ENCODE measurements at places on chromosomes 3 and 15.
A peak's percentile ranks its signal among the peaks of the same experiment; 100 is the strongest.

DNA sequence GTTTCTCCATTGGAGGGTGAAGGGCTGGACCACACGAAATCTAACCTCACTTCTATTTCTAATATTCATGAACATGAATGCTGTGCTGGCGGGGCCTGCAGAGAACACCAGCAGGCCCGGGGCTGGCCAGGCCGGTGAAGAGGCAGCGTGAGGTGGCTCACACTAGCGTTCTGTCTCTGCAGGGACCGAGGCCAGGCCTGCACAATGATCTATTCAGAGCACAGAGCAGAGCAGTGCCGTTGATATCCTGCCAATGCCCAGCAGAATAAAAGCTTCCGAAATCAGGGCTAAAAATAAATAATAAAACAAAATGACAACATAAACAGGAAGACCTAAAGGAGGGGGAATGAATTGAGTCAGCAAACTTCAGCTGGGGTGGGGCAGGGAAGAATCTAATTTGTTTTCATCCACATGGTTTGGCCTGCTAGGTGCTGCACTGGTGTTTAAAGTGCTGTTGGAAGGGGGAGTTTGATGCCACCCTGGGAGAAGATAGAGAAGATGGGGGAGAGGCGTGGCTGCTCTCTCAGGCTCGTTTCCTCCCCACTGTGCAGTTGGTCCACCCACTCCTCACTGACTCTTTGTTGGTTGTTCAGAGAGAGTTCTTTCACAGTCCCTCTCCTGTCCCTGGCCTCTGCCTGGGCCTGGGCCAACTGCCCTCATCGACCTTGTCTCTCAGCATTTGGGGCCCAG, 837.1 kb downstream of the AGBL1 start:
- DNase-seq: no peak

DNA sequence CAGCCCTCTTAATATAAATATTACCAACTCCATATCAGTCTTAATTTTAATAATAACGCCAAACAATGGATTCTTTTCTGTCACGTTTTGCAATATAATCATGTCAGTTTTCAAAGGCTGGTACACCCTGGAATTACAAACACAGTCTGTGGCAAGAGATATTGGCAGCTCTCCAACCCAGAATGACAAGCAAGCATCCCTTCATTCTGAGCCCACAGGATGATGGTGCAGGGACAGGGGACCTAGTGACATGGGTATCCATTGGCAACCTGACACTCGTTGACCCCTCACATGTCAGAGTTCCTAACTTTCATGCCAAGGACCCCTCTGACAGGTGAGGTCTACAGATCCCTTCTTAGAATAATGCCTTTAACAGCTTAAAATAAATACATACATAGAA, 154.5 kb upstream of the TSC22D2 start:
- peak; percentile 43 for DNase-seq

DNA sequence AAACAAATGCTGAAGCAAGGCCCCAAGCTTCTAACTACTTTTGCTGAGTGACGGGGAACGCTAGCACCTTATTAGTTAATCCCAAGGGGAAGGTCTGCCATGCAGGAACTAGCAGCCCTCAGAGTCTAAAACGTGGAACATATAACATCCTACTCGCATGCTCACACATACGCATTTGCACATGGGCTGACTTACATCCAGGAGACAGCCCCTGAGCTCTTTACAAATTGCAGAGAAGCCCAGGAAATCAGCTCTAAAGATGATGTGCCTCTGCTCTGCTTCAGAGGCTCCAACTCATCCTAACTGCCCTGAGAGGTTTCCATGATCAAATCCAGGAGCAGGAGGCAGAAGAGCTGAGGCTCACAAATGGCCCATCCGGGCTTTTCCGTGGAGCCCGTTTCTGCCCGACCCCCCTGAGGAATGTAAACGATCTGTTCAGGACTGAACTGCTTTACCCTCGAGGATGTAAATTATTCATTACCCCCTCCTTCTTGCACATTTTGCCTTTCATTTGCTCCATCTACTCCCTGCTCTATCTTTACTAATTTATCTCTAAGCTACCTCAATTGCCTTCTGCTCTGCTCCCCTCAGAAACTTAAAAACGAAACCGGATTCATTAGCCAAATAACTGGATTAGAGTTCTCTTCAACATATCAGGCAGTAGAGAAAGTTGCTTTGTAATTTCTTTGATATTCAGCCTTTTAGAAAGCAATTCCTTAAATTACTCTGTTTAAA, 141.9 kb upstream of the CCDC54 start:
- DNase-seq: no peak

GRCh38 chr15:73227433-73228056, 141.2 kb downstream of the HCN4 start:
- no peak for DNase-seq

- no peak for DNase-seq
Observed at GRCh38 chr15:43125100-43125661, 8.2 kb upstream of the TMEM62 start.

- no peak for DNase-seq
Observed at GRCh38 chr3:45104715-45105711, 41.2 kb downstream of the CDCP1 start.

- DNase-seq: no peak
Observed at GRCh38 chr15:77529394-77530159, 103.1 kb downstream of the LINGO1 start.

DNA sequence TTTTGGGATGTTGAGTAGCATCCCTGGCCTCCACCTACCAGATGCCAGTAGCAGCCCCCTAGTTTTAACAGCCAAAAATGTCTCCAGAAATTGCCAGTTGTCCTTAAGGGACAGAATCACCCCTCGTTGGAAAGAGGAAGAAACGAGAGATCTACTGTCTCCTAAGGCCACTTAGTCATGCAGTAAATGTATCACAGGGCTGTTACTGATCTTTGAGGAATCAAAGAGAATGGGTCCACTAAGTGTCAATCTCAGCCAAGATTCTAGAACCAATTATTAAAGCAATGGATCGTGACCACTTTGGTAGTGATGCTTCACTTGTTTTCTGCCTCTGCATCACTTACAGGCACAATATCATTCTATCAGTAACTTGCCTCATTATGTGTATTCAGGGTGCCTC, 26.4 kb downstream of the POLG start:
- peak; percentile 51 for DNase-seq

DNA sequence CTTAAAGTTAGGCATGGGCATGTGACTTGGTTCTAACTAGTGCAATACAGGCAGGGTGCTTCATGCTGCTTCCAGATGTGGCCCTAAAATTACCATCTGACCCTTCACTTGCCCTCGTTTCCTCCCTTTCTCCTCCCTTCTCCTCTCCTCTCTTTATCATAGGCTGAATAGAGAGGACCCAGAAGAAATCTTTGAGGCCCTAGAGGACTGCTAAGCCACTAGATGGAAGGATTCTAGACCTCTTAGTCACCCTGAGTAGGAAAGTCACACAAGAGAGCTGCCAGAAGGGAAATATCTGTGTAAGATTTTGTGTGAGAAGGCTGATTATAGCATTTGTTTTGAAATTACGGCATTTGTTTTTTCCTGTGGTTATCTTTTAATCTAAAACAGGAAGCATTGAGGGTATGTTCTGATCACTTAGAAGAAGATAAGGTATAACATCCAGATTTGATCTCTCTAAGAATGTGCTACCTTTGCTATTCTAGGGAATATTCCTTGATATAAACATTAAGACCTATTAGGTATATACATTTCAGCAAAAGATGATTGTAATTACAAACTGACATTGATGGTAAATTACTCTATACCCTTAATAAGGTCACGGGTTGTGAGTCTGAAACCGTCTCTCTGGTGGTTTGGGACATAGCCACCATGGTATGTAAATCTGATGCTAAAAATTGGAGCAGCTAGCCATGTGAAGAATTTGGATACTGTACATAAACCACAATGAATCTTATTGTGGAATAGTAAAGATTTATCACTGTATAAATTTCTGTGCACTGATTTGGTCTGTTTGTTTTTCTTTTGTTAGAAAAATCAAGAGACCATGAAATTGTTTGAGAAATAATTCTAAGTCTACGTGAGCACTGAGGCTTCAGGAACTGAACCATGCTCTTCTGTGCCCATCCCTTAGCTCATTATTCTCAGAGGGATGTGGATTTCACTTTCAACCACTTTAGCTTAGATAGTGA, 84.1 kb downstream of the TP63 start:
- DNase-seq: no peak

- DNase-seq: no peak
Observed at GRCh38 chr3:134008630-134009156, 21.0 kb downstream of the SLCO2A1 start.

DNA sequence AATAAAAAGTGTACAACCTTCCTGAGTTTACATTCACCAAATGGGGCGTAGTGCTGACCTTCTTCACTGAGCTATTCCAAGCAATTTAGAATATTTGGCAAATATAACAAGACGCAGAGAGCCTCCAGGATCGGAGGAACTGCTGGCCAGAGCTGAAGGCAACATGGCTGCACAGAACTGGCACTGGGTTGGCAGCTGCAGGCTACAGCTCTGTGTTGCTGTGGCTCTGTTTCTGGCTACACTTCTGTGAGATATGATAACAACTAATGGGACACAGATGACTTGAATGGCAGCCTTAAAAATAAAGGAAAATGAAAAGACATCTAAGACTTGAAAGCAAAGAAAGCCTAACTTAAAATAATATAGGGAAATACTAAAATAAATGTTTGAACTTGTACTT, 10.8 kb upstream of the SLC6A20 start:
- no peak for DNase-seq

DNA sequence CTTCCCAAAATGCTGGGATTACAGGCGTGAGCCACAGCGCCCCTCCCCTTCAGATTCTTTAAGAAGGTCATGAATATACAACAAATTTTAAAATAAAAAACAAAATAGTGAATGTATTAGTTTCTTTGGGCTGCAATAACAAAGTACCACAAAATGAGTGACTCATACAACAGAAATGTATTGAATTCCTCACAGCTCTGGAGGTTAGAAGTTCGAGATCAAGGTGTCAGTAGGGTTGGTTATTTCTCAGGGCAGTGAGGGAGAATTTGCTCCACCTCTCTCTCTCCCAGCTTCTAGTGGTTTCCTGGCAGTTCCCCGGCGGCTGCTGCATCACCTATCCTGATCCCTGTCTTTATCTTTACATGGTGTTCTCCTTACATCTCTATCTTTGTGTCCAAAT, 804.0 kb downstream of the ROBO1 start:
- no peak for DNase-seq

GRCh38 chr3:60365360-60365759, 885.9 kb downstream of the FHIT start:
- DNase-seq: peak; percentile 8

DNA sequence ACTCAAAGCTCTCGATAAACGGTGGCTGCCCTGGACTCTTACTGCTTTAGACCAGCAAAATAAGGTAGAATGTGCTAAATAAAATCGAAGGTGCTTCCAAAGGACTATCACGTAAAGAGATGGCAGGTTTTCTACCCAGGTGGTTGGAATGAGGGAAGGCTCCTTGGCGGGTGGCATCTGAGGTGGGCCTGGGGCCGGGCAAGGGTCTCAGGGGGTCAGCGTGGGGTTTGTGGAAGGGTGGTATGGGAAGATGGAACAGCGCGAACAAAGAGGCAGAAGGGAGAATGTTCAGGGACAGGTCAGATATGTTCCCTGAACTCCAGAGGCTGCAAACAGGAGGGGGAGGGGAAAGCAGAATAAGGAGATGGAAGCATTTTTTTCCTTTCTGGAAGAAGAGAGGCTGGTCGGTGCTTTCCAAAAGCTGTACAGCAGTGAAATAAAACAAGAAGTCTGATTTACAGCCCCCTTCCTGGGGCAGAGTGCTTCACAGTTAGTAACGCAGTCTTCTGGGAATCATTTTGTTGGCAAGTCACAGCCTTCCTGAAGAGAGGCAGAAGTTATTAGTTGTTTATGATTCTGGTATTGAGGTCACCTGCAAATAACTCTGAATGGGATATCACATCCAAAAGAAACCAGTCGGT, 58.3 kb upstream of the ATG7 start:
- DNase-seq: no peak

- DNase-seq: no peak
Observed at GRCh38 chr3:174536319-174536718, 322.8 kb upstream of the NAALADL2 start.

- no peak for DNase-seq
Observed at GRCh38 chr3:11297126-11297525, 24.9 kb downstream of the ATG7 start.

- no peak for DNase-seq
Observed at GRCh38 chr15:81163961-81164800, 30.1 kb downstream of the CFAP161 start.

DNA sequence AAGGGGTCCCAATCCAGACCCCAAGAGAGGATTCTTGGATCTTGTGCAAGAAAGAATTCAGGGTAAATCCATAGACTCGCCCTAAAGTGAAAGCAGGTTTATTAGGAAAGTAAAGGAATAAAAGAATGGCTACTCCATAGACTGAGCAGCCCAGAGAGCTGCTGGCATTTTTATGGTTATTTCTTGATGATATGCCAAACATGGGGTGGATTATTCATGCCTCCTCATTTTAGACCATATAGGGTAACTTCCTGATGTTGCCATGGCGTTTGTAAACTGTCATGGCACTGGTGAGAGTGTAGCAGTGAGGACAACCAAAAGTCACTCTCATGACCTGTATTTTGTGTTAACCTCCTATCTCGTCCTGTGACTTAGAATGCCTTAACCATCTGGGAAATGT, 142.2 kb downstream of the DOCK3 start:
- DNase-seq: no peak

- DNase-seq: no peak
Observed at GRCh38 chr3:188046561-188047211, 107.3 kb upstream of the LPP start.

- no peak for DNase-seq
Observed at GRCh38 chr3:105101603-105102002, 265.1 kb upstream of the ALCAM start.

DNA sequence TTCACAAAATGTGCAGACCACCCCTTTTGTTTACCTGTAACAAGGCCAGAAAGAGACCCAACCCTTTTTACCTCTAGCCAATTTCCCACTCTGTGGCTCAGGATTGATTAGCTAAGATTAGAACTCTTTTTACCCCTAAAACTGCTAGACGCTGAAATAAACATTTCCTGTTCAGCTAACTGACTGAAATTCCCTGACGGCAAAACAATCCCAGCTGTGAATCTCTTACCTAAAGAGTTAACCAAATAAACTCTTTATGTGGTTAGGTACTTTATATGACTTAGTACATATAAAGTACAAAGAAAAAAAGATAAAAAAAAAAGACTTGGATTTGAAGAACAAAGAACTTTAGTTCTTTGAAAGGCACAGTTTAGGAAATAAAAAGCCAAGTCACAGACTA, 988.7 kb downstream of the FHIT start:
- DNase-seq: no peak

DNA sequence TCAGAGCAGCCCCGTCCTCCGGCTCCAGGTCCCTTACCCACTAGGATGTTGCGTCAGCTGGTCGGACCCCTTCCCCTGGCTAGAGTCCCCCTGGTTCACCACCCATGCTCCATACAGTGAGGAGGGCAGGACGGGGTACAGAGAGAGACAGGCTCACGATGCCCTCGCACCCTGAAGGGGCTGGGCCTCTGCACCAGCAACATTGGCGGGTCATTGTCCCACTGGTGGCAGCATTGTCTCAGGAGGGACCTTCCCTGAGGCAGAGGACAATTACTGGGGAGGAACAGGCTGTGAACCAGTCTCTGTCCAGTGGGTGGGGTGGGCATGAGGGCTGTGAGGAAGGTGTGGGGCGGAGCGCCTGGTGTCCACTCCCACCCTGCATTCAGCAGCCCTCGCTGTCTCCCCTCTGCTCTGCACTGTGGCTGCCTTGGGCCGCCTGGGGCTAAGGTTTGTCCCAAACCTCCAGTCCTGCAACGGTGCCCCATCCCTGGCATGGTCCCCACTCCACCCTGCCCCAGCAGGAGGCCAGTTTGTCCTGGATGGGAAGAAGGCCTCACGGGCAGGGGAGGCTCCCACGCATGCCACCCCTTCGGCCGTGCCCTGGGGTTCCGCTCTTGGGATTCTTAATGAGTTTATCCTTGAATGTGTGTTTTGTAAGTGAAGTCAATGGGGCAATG, 48.0 kb upstream of the KLF13 start:
- no peak for DNase-seq

Measured in inflammatory macrophage treated with lipopolysaccharide for 4 hours (primary cell).